ENCODE measurements at places on chromosomes 4 and X.

- DNase-seq, result no peak
These were observed 209.9 kb downstream of the PARM1 start for GRCh38 chr4:75142850-75143249.

GRCh38 chr4:48985976-48986653, at the start of gene CWH43:
TSS of gene CWH43 (plus strand) at chr4:48986275. CDS start at chr4:48986430, 155 bp downstream.
- no peak for DNase-seq

DNA sequence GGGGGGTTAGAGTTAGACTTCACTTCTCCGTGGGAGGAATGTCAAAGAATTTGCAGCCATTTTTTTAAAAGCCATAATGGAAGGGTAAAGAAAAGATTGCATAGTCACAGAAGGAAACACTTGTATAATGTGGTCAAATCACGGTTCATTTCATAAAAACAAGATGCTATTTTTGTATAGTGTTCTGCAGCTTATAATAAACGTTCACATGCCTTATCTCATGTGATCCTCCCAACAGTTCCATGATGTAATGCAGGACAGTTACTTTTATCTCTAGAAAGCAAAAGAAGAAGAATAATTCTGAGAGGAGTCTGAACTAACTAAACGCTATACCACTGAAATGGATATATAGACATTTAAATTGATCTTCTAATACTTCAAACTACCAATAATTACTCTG, 71.3 kb upstream of the CAMK2D start:
- no peak for DNase-seq

DNA sequence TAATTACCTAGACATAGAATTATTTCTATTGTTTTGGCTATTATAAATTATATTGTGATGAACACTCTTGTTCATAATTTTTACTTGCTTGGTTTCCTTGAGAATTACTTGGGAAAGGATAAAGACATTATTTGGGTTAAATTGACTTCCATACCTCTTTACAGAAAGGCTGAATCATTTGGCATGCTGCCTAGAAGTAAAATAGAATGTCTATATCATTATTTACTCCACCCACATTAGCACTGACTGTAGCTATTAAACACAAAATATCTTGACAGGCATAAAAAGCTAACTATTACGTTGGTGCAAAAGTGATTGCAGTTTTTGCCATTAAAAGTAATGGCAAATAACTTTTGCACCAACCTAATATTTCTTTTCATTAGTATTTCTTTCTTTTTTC, 29.7 kb upstream of the ADH6 start:
- DNase-seq, result no peak

DNA sequence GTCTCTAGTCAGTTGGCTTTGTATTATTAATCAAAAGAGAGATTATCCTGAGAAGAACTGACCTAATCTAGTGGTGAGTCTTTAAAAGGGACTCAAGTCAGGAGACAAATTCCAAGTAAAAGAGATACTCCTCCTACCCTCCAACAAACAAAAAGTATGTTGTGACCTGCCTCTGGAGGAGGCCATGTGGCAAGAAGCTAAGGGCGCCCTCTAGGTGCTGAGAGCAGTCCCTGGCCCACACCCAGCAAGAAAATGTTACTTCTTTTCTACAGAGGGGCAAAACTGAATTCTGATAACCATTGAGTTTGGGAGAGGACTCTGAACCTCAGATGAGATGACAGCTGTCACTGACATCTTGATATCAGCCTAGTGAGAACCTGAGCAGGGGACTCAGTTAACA, 953.6 kb upstream of the AGA start:
- no peak for DNase-seq

DNA sequence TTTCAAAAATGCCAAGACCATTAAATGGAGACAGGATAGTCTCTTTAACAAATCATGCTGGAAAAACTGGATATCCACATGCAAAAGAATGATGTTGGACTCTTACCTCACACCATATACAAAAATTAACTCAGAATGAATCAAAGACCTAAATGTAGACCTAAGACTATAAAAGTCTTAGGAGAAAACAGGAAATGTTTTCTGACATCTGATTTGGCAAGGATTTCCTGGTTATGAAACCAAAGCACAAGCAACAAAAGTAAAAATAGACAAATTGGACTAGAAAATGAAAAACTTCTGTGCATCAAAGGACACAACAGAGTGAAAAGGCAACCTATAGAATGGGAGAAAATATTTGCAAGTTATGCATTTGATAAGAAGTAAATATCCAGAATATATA, 37.6 kb downstream of the ARFIP1 start:
- no peak for DNase-seq

DNA sequence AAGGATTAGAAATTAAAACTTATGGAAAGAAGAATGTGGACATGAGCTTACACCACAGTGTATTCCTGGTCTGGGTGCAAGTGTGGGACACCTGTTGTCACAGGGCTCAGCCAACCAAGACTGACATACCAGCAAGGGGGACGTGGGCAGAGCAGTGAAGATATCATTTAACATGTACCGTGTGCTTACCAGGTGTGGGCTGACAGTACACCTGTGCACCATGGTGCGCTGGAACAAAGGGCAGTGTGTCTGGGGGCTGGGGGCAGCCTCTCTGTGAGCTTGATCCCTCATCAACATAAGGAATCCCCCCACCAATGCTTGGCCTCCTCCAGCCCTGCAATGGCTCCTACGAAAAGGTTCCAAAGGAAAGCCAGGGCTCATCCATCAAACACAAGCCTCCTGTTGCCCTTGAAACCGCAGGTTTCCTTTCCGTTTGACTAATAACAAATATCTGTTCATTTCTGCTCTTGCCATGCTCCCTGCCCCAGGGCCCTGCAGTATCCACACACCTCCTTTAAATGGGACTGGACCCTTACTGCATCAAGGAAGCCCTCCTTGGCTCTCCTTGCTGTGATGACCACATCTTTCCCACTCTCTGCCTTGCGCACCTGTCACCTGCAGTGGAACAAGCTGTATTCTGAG, 16.7 kb downstream of the EVC2 start:
- no peak for DNase-seq

DNA sequence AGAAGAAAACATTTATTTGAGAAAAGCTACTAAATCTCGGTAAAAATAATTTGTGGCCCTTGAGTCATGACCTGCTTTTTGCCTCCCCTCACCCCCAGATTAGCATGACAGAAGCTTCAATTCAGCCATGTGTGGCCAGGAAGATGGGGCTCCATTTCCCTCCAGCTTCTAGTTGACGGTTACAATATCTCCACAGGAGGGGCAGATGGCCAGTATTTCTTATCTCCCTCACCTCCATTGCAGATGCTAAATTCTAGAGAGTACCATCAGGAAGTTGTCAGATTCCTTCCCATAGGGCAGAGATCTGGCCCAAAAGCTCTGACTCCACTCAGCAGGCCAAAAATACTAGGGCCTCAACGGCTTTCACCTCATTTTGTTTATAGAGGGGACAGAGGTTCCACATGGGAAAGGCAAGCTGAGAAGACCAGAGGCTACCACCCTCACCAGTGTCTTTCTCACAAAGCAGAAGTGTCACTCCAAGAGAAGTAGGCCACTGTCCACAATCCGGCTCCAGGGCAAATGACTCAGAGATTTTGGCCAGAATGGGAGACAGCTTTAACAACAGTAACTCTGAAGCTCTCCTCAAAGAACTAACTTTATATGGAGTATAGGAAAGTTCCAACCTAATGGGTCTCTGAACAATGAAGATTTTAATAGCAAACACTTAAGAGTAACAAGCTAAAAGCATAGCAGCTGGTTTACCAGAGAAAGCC, 108.3 kb downstream of the TBC1D19 start:
- no peak for DNase-seq

DNA sequence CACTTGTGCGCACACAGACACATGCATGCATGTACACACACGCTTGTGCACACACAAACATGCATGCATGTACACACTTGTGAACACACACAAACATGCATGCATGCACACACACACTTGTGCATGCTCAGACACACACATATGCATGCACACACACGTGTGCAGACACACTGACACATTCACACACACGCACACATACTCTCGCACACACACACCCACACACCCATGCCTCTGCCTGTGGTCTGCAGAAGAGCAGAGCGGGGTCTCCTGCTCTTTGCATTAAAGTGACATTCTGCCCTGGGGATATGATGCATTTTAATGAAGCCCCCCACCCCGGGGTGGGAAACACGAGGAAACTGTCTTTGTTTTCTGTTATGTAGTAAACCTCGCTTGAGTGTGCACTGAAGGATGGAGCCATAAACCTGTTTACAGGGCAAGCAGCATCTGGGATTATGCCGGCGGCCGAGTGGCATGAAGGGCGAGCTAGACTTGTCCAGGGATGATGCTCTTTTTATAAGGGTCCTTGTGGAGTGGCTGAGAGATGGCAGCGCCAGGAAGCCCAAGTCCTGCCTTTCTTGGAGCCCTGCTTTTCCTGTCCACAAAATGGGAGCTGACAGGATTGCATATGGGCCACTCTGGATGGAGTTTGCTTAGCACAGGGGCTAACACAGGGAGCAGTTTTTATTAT, 17.8 kb downstream of the PSAPL1 start:
- DNase-seq, result no peak

DNA sequence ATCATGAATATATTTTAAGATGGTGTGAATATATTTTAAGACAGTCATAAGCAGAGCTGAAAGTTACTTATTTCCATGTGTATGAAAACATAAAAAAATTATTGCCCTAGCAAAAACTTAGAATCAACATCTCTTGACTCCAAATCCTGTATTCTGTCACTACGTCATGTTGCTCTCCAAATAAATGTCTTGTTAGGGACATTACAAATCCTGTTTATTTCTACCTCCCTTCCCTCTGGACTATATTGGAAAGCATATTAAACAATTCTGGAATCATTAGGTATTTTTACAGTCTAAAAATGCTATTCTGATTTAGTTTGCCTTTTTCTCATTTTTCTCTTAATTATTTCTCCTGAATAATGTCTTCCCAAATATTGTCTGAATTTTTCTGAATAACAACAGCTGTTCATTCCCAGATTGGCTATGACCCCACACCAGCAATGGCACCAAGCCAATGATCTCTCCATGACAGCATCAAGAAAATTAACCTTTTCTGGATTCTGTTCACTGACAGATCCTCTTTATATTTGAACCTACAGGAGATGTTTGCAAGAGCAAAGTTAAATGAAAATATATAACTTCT, 523.1 kb downstream of the IQCM start:
- DNase-seq, result no peak

DNA sequence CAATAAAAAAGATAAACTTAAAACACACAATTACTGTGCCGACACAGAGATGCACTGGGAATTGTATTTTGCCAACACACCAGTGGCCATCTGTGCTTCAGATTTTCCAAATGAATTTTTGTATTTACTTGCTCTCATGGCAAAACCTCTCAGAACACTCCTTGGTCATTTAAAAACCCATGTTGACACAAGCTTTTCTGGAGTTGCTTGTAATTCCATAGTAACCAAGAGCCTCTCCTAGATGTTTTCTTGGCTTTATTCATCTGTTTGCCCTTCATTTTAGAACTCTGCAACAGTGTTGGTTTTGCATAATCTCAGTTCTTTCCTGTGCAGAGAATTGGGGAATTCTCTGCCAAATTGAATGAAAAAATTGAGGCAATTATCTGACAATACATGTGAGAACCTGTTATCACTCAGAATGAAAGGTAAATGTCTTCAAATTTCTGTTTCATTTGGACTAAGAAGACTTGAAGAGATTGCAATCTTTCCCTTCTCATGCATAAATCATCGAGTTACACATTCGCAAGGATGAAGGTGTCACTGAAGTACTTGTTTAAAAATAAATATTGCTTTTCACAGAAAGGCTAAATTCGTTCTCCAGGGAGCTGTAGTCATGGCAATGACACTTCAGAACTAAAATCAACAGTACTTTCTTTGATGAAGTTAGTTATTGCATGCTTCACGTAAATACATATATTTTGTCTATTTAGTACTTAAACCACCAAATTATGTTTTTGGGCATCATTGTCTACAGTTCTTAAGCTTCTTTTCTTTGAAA, 301.8 kb upstream of the CTSO start:
- no peak for DNase-seq

Data from CD4-positive, alpha-beta T cell treated with Interleukin-1 beta for 1 hour (primary cell).